ENCODE measurements at places on chromosomes 2 and 18.
A peak's percentile ranks its signal among the peaks of the same experiment; 100 is the strongest.

DNA sequence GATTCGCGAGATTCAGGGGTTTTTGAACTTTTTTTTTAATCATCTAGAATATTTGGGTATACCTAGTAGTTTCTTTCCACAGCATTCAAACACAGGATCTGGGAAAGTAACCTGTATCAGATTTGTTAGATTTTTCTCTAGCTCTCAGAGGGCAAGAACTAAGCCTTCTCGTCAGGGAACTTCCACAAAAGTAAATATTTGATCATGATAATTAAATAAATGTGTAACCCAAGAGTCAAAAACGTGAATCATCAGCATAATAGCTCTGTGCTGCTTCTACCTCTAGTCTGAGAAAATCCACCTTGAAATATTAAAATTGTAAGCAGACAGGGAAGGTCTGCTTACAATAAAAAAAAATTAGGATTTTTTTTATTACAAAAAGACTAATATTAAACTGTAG, 225.7 kb upstream of the SPOPL start:
- peak; percentile 48 for DNase-seq

DNA sequence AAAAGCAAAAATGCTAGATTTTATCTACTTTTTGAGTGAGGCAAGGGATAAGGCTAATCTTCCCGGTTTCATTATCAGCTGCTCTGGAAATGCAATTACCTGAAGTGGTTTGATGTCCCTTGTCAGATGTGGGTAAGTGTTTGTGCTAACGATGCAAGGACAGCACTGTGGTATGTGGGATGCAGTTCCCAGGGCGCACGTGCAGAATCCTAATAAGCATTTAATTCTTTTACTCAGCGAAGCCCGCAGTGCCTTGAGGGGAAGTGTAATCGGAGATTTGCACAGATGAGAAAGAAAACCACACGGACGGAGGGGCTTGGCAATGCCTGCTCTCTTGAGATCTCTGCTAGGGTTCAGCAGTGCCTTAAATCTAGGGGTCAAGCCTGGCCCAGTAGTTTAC, 108.5 kb upstream of the LYPD6 start:
- DNase-seq, result no peak

GRCh38 chr2:196066291-196067087, 2.1 kb downstream of the DNAH7 start:
- DNase-seq, result peak; percentile 36

- DNase-seq, result peak; percentile 77
These were observed 20.6 kb downstream of the TMEM87B start for GRCh38 chr2:112075490-112076260.

GRCh38 chr18:45349467-45349866, 265.8 kb upstream of the SLC14A2 start:
- DNase-seq, result no peak

GRCh38 chr2:233065954-233066470, 5.9 kb downstream of the INPP5D start:
- DNase-seq, result no peak

DNA sequence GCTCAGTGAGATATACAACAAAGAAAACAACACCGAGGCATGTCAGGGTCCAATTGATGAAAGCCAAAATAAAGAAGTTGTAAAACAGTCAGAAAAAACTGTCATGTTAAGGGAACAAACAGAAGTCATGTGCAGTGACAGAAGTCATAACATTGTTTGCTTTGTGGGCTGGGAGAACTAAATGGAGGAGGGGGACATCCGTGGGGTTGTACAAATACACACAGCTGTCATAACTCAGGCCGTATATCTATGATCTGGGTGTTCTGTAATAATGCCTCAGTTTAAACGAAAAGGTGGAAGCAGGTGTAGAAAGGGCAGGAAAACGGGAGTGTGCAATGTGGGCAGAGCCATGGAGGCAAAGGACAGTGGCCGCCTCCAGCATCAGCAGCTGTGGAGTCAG, 27.3 kb downstream of the TIMM21 start:
- no peak for DNase-seq

GRCh38 chr2:129673847-129674711, 305.4 kb upstream of the RAB6C start:
- DNase-seq, result no peak

GRCh38 chr2:38835015-38835601, 40.6 kb downstream of the DHX57 start:
- DNase-seq, result peak; percentile 36

- DNase-seq, result no peak
These were observed 88.9 kb upstream of the BCL2L11 start for GRCh38 chr2:111031546-111032478.

GRCh38 chr18:25327584-25327983, 24.4 kb downstream of the ZNF521 start:
- DNase-seq, result no peak

GRCh38 chr18:56910237-56910636, 236.7 kb upstream of the BOD1L2 start:
- no peak for DNase-seq

- no peak for DNase-seq
These were observed 11.9 kb downstream of the GBX2 start for GRCh38 chr2:236156095-236156859.

- no peak for DNase-seq
These were observed 116.6 kb upstream of the CNTNAP5 start for GRCh38 chr2:123908522-123908921.

DNA sequence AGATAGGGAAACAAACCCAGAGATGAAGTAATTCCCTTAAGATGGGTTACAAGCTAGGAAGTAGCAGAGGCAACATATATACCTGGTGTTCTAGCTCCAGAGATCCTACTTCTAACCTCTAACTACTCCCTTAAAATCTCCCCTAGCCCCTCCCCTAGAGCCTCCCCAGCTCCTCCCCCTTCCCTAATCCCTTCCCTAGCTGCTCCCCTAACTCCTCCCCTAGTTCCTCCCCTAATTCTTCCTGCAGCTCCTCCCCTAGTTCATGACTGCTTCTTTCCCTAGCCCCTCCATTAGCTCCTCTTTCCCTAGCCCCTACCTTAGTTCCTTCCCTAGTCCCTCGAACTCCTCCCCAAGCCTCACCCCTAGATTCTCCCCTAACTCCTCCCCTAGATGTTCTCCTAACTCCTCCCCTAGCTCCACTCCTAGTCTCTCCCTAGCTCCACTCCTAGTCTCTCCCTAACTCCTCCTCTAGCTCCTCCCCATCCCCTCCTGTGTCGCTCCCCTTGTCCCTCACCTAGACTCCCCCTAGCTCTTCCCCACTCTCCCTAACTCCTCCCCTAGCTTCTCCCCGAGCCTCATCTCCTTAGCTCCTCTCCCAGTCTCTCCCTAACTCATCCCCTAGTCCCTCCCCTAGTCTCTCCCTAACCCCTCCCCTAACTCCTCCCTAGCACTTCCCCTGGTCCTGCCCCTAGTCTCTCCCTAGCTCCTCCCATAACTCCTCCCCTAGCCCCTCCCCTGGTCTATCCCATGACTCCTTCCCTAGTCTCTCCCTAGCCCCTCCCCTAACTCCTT, 108.9 kb downstream of the CD226 start:
- DNase-seq, result peak; percentile 72

GRCh38 chr18:36831139-36831538, 2.2 kb downstream of the KIAA1328 start:
- DNase-seq, result no peak

- peak; percentile 13 for DNase-seq
These were observed 38.1 kb downstream of the SLC39A10 start for GRCh38 chr2:195695002-195695631.

DNA sequence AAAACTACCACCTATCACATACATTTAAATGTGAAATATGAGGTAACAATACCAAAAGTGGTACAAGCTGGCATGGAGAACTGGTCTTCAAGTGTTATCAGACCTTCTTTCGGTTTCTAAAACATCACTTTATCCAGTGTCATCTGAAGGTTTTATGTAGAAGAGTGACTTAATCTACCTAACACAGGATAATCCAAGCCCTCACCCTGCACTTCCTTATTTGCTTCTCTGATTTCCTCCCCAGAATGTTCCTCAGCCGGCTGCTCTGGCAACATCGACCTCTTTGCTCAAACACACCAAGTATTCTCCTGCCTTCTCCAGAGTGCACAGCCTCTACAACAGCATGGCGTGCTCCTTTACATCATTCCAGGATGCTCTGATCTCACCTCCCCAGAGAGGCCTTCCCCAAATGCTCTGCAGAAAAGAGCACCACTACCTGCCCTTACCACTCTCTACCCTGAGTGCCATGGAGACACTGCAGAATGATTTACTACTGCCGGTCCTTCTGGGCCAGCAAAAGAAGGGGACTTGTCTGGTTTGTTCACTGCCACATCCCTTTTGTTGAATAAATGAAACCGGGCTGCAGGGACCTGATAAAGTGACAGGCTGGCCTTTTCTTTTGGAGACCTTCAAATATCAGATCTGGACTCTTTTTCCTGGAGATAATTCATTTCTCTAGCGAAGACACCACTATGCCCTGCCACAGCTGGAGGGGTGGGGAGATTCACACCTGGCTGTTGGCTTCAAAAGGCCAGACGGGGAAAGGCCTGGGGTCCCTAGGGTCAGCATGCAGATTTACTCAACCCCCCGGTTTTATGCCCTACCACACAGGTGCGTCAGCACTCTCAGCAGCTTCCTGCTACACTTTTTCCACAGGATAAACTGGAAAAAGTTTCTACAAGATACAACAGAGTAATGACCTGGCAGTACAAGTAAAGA, 42.0 kb downstream of the TTR start:
- DNase-seq, result no peak

- no peak for DNase-seq
These were observed 558 bp downstream of the FBXO41 start for GRCh38 chr2:73283545-73284295.

- no peak for DNase-seq
These were observed 139.5 kb downstream of the HDAC4 start for GRCh38 chr2:239261356-239261755.

- DNase-seq, result no peak
These were observed 60.8 kb downstream of the THNSL2 start for GRCh38 chr2:88230911-88231310.

- no peak for DNase-seq
These were observed 54.1 kb downstream of the CDC42EP3 start for GRCh38 chr2:37617119-37617892.

GRCh38 chr2:176388861-176389260, 119.6 kb downstream of the MTX2 start:
- peak; percentile 14 for DNase-seq

GRCh38 chr2:23363831-23364230, 21.1 kb upstream of the KLHL29 start:
- no peak for DNase-seq

DNA sequence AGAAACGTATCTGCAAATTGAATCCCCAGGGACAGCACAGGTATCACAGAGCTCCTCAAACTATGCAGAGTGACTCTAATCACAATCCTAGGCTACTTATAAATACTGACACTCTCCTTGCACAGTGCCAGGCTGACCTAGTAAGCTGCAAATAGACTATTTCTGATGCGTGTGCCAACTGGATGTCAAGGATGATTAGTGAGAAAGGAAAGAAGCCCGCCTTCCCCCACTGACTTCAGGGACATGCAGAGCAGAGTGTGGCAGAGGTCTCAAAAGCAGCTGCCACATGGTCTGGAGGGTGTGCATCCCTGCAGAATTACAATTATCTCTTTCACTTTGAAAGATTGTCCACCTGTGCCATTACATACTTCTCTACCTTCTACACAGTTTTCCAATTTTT, 235.6 kb downstream of the CPS1 start:
- DNase-seq, result no peak

- DNase-seq, result no peak
These were observed 135.9 kb upstream of the HNRNPA3 start for GRCh38 chr2:177076636-177077179.

- DNase-seq, result no peak
These were observed at the start of gene DYSF for GRCh38 chr2:71453404-71454220. Gene DYSF (plus strand): TSS chr2:71453561.

GRCh38 chr2:9141706-9142460, 64.7 kb upstream of the ASAP2 start:
- no peak for DNase-seq

DNA sequence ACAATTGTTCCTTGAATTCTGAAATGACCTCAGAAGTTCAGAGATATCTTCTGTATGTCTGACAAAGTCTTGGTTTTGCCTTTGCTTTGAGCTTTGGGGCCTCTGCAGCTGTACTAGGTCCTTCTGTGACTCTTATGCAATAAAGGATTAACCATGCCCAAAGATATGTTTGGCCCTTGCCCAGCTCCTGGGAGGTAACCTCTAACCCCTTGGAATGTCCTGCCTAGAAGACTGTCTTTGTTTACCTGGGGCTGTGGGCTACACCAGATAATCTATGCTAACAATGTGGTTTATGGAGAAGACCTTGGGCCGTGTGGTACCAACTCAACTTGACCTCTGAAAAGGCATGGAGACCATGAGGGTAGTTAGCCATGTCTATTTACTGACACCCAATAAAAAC, 140.9 kb upstream of the CAPN13 start:
- no peak for DNase-seq

DNA sequence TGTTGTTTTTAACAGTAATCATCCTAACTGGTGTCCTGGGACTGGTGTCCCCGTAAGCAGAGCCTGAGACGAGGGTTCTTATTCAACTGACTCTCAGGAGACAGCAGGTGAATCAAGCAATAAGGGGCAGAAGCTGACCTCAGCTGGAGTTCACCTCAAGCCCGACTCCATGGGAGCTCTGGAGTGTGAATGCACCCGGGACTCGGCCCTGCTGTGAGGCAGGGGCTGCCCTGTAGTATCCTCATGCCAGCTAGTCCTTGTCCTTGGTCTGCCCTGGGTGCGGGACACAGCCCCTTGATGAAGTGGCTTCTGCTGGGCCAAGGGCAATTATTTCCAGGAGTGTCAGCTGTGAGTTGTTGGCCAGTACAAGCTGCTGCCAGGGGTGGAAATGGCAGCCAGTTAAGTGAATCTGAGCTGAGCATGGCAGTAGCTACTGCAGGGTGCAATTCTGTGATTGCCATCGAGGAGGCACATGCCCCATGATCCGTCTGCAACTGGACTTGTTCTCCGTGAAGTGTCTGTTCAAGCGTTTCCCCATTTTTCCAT, 54.9 kb upstream of the OTOS start:
- no peak for DNase-seq

- DNase-seq, result no peak
These were observed 31.8 kb downstream of the BCL11A start for GRCh38 chr2:60521626-60522025.

DNA sequence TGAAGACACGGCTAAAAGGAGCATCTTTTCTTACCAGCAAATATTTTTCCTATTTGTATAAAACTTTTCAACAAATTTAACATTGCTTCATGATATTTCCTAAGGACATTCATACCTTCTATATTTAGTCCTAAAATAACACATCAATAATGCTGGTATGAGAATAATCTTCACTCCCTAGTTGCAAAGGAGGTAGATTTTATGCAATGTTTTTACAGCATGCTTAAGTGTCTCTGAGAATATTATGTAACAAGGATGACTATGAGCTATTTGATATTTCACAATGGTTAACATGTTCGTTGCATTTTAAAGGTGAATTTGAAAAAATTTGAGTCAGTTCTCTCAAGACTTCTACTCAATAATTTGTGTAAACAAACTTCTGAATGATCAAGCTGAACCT, 506.7 kb downstream of the NUP35 start:
- no peak for DNase-seq
